Progenitor cell of endocrine pancreas (in vitro differentiated cells): ENCODE measurements at places on chromosomes 16 and 17. TPM values are rescaled to one million over a fixed set of nuclear protein-coding genes. Genes with fewer than 3 reads are reported as not detected.

DNA sequence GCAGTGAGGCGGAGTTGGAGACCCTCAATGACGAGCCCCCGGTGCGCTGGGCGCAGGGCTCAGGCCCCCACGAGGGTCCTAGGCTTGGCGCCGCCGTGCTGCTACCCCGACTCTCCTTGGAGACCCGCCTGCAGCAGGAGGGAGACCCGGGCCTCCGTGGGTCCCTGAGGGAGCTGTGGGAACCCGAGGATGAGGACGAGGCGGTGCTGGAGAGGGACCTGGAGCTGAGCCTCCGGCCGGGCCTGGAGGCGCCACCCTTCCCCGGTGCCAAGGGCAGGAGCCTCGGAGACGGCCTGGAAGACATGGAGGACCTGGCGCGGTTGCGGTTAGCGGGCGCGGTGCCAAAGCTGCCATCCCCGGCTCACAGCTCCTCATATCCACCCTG lies 2.3 kb downstream of the MYO15B start:
- DNase-seq: no peak

GRCh38 chr17:15456972-15457722 lies 10.3 kb downstream of the CDRT4 start:
- no peak for DNase-seq

- no peak for DNase-seq
Measured at GRCh38 chr17:51725185-51725584, 433.3 kb downstream of the CA10 start.

DNA sequence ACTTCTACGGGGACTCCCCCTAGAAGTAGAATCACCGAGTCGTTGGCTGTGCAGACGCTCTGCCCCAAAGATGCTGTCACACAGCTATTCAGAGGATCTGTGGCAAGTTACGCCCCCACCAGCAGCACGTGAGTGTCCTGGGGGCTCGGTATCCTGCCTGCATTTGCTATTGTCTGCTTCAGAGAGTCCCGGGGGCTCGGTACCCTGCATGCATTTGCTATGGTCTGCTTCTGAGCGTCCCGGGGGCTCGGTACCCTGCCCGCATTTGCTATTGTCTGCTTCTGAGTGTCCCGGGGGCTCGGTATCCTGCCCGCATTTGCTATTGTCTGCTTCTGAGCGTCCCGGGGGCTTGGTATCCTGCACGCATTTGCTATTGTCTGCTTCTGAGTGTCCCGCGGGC lies 23.8 kb upstream of the ZNF469 start:
- DNase-seq: no peak

DNA sequence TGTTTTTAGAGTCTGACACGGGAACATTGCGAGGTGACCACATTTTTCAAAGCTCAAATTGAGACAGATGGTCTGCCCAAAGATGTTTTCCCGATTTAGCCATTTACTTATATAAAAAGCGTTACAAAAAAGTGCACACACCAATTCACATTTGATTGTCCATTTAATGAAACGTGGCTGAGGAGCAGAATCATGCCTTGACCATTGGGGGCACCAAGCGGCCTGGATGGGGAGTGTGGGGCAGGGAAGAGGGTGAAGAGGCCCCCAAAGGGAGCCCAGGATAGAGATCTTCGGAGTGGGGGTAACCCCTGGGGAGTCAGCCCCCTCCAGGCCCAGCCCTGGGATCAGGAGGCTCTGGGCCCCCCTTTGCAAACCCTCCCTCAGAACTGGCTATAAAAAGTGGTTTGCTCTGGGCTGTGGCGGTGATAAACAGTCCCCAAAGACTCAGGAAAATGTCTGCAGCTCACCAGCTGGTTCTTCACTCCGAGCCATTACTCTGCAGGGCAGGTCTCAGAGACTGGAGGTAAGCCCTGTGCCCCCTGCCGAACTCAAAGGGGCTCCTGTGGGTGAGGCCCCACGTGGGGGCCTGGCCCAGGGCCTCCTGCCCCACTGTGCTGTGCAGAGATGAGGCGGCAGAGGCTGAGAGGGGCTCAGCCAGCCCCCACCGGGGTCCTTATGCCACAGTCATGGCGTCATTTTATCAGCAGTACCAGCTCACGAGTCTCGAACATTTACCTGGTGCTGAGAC lies 105.9 kb upstream of the SEC14L1 start:
- no peak for DNase-seq

CLEC18C gene
- 0.17 TPM in 1 of 2 replicates, not detected in the other for total RNA-seq

GPR139 gene
- total RNA-seq: not detected in 2 replicates

PMFBP1 gene
- total RNA-seq: 3.9 and 4.5 TPM in 2 replicates

DNA sequence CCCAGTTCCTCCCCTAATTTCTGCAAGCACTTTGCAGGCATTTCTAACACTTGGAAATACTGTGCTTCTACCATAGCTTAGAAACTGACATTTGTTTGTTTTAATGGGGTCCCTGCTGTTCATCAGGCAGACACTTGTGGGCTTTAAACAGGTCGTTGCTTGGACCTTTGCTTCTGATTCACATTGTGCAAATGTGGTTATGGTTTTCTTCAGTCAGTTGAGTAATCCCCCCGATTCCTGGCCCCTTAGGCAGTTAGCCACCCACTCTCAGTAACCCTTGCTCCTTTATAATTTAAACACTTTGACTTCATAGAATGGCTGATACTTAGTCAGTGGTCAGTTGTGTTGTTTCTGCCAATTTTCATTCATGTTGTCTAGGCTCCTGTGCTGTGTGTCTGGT lies 39.4 kb downstream of the SLC47A1 start:
- DNase-seq: no peak

FBF1 gene
- total RNA-seq: 24.8 and 29.9 TPM in 2 replicates
